NCI-H69 (cell line): ENCODE measurements at places on chromosomes 7 and 10.

DNA sequence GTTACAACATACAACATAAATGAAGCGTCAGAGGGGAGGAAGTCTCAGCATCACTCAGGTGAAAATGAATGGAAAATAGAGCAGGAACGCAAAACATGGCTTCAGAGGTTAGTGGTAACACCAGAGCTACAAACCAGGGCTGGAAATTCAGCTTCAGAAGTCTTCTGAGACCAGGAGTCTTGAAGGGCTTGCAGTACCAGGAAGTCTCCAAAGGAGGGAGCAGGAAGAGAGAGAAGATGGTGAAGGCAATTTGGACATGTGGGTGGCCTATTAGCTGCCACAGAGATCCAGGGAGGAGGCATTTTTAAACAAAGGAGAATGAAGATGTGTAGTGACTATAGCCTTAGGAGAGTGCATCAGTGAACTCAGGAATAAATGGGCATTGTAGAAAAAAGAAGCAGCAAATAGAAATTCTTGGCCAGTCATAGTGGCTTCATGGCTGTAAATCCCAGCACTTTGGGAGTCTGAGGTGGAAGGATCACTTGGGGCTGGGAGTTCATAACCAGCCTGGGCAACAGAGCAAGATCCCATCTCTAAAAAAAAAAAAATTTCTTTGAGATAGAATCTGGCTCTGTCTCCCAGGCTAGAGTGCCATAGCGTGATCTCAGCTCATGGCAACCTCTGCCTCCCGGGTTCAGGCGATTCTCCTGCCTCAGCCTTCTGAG, 9.3 kb upstream of the TET1 start:
- peak; percentile 74 for DNase-seq

- no peak for DNase-seq
Measured at GRCh38 chr10:13953371-13953770, 366.6 kb downstream of the PRPF18 start.

- DNase-seq: no peak
Measured at GRCh38 chr7:110311556-110311955, 779.4 kb upstream of the LRRN3 start.

DNA sequence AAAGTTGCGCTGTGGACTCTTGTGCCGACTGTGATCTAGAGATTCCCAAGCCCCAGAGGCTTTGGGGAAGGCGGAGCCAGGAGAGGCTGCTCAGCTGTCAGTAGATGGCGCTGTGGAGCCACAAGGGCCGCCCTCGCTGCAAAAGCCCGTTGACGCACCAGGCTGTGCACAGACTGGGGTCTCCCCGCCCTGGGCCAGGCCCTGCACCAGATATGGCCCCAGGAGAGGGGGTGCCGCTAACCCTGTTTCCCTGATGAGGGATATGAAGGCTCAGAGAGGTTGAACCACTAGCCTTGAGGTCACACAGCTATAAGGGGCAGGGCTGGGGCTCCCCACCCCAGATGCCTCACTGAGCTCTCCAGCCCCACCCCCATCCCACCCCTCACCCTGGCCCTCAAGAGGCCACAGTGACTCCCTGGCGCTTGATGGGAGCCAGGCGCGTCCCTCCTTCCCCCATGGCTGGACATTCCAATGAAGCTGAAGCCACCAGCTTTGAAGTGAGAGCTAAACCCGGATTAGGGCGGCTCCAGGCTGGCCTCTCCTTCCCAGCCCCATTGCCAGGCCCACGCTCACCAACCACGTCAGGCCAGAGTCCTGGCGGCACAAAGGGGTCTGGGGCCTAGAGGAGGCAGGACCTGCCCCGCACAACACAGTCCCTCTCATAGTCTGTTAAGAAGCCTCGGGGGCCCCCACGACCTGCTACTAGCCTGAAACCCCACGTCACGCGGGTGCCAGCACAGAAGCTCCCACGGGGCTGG, 26.4 kb downstream of the MYL10 start:
- DNase-seq: peak; percentile 78

- DNase-seq: peak; percentile 52
Measured at GRCh38 chr10:58385784-58386112, 538 bp downstream of the TFAM start.

DNA sequence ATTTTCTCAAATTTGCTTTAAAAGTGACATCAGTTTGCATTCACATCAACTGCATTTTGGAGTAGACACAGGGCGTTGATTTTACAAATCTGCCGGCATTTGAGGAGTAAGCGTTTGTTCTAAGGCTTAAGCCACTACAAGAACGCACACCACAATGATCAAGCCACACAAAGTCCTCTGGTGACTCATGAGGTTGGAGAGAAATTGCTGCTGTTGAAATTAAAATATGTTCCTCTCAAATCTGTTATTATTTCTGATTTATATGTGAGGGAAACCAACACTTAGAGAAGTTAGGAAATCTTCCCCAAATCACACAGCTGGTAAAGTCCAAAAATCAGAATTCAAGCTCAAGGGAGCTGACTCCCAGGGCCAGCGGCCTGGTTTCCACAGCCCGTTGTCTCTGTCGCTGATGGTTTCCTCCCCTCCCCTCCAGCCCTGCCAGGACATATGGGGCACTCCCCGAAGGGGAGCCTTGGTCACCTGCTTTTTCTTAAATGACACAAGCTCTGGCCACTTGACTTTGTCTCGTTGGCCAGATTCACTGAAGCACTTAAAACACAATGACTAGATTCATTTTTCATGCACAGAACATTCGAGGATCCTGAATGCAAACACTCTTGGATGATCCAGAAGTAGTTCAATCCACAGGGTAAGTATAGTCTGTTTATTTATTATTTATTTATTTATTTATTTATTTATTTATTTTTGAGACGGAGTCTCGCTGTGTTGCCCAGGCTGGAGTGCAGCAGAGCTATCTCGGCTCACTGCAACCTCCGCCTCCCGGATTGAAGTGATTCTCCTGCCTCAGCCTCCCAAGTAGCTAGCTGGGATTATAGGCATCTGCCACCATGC, 29.2 kb upstream of the KLF6 start:
- DNase-seq: no peak

- no peak for DNase-seq
Measured at GRCh38 chr7:90672210-90672609, 76.1 kb downstream of the CDK14 start.

DNA sequence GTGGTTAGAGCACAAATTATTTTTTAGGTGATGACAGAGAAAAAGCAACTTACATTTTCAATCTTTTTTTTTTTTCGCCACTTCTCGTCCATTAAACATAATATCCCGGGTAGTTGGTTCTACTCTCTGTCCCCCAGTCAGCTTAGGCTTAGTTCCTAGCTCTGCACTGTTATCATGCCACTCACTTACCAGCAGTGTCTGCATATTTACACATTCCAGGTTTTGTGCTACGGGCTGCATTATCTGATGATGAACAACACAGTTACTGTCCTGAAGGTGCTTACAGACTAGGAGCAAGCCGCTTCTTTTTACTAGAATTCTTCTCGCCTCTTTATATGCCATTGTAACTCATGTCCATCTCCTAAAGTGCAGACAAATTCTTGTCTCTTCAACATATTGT, 121.8 kb upstream of the NPVF start:
- no peak for DNase-seq

DNA sequence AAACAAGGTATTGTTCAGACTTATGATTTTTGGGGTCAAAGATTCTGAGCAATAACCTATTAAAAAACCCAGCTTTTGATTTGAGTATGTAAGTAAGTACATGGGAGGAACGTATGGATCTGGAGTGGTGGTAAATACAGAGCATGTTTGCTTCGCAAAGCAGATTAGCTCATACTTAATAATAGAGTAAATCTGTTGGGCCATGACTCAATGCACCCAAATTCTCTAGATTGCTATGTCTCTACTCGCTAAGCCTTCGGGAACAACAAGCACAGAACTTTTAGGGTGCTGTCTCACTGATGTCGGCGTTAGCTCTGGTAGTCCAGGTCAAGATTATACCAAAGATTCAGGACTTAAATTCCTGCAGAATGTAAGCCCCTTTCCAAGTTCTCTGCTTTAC, 807 bp upstream of the MINPP1 start:
- DNase-seq: no peak

- no peak for DNase-seq
Measured at GRCh38 chr7:38840736-38841460, 68.1 kb downstream of the VPS41 start.

GRCh38 chr10:88347597-88348304, 235.4 kb downstream of the RNLS start:
- DNase-seq: peak; percentile 91

- no peak for DNase-seq
Measured at GRCh38 chr10:110360857-110361474, 56.2 kb upstream of the SMNDC1 start.

DNA sequence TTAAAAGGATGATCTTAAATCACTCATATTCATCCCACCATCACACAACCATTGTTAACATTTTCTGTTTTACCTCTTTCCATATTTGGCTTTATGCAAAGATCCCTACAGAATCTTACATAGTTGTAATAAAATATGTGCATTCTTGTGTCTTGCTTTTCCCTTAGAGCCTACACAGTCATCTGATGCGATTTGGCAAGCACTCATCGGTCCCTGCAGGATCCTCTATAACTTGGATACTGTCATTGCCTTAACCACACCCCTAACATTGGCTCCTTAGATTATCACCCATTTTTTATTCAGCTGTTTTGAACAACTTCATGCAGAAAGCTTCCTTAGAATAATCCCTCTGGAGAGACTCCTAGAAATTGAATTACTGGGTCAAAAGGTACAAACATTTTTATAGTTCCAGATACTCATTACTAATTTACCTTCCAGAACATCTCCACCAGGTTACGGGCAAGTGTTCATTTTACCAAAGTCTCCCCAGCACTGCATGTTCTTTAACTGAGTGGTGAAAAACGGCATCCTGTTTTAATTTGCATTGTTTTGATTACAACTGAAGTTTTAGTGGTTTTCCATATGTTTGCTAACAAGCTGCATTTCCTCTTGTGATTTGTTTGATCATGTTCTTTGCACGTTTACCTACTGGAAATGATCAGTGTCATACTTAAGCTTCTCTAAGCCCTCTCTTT, 268.3 kb downstream of the GRID1 start:
- no peak for DNase-seq

DNA sequence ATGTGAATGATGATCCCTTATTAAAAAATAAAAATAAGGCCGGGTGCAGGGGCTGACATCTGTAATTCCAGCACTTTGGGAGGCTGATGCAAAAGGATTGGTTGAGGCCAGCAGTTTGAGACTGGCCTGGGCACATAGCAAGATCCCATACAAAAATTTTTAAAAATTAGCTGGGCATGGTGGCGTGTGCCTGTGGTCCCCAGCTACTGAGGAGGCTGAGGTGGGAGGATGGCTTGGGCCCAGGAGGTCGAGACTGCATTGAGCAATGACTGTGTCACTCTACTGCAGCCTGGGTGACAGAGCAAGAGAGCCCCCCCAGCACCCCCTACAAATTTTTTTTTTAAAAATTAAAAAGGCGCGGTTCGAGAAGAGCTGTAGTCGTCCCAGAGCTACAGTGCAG, 1.2 kb upstream of the BRI3 start:
- no peak for DNase-seq

DNA sequence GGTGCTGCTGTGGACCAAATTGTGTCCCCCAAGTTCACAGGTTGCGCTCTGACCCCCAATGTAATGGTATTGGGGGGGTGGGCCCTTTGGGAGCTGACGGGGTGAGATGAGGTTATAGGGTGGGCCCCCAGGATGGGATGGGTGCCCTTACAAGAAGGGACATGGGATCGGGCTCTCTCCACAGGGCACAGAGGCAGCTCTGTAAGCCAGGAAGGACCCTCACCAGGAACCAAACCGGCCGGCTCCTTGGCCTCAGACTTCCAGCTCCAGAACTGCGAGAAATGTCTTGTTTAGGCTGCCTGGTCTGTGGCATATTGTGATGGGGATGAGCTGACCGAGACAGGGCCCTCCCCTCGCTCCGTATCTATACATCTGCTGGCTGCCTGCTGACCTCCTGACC, 25.7 kb upstream of the JAKMIP3 start:
- DNase-seq: no peak

GRCh38 chr10:11149807-11150141, 132.1 kb downstream of the CELF2 start:
- DNase-seq: no peak

DNA sequence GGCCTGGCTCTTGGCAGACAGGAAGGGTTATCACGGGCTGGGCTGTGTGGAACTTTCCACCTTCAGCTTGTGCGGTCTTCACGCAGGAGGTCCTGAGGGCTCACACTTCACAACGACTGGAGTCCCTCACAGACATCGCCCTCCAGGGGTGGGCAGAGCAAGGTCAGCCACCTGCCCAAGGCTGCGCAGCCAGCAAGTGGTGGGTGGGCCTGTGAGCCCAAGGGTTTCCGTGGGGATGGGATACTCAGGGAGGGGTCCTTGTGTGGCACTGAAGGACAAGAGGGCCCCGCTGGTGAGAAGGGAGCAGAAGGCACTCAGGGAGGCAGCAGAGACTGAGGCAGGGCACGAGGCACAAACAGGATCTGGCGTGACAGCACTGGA, 22.0 kb downstream of the PDIA4 start:
- no peak for DNase-seq
